Stimulated activated CD4-positive, alpha-beta T cell treated with anti-CD3 and anti-CD28 coated beads, Interleukin-4, amount 100 ng/mL, for 4 hours (primary cell): ENCODE measurements at places on chromosomes 16 and 17.
A peak's percentile ranks its signal among the peaks of the same experiment; 100 is the strongest.

GRCh38 chr17:5804251-5804650 is 219.9 kb upstream of the NLRP1 start:
- no peak for DNase-seq

GRCh38 chr16:66266436-66267291 is 99.8 kb upstream of the CDH5 start:
- DNase-seq = no peak

GRCh38 chr16:83847371-83848225 is 39.8 kb downstream of the HSBP1 start:
- DNase-seq = no peak

DNA sequence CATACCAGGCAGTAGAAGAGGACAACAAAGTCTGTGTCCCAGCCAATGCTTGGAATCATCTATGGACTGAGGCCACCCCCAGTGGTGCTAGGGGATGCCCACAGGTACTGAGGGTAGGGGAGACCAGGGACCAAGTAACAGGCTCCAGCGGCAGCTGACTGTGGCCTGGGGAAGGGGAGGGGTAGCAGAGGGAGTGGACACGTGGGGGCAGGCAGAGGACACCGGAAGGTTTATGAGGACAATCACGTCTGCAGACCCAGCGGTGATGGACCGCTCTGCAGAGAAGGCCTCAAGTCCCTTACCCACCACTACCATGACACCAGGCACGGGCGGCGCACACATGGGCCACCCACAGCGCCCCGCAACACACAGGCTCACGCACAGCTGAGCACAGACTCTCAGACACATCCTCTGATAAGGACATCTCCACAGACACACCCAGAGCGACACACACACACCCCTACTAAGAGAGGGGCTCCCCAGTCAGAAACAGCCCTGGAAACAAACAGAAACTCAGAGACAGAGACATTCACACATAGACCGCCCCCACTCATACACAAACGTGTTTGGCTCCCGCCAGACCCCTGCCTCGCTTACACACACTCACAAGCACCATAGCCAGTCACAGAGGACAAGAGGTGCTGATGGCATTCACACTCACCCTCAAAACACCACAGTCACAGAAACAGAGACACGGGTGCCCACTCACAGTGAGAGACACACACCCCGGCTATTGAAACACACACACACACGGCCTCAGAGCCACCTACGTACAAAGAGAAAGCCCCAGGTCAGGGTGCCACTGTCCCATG is 35.8 kb downstream of the SRCIN1 start:
- DNase-seq = no peak

DNA sequence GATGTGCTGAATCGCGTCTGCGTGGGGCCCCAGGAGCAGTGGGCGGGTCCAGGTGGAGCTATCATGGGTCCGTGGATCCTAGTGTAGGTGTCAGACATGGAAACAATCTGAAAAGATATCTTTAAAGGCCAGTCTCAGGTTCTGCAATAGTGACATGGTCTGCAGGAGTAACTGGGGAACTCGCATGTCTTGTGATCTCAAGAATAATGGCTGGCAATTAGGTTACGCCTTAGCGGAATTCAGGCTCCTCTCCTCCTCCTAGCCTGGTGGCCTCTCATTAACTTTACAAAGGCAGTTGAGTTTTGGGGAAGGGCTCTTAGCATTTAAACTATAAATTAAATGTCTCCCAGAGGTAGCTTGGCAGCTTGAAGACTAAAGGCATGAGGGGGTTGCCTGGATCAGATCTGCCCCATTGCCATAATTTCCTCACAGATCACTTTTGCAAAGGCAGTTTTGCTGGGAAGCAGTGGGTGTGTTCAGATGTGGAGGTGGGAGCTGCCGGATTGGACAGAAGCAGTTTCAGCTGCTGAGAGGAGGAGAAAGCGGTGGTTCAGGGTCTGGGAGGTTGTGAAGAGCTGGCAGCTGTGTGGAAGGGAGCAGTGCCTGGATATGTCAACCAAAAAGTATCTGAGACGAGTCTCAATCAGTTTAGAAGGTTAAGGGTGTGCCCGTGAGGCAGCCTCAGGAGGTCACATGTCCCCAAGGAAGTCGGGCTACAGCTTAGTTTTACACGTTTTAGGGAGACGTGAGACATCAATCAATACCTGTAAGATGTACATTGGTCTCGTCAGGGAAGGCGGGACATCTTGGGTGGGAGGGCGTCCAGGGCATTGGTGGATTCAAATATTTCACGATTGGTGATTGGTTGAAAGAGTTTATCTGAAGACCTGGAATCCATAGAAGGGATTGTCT is 2.7 kb downstream of the TBCD start:
- DNase-seq = no peak

DNA sequence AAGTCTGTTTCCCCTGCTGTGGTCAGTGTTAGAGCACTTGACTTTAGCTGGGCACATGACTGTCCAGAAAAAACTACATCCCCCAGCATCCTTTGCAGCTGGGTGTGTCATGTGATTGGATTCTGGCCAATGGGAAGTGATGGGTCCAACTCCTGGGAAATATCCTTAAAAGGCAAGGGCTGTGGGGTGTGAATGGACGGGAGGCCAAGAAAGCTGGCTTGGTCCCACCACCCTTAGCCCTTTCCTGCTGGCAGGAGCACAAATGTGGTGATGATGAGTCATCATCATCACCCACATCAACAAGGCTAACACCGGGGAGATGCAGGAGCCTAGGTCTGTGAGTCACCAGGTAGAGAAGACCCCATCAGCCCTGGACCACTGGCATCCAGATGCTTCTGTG is 341.7 kb downstream of the C16orf95 start:
- DNase-seq = no peak

DNA sequence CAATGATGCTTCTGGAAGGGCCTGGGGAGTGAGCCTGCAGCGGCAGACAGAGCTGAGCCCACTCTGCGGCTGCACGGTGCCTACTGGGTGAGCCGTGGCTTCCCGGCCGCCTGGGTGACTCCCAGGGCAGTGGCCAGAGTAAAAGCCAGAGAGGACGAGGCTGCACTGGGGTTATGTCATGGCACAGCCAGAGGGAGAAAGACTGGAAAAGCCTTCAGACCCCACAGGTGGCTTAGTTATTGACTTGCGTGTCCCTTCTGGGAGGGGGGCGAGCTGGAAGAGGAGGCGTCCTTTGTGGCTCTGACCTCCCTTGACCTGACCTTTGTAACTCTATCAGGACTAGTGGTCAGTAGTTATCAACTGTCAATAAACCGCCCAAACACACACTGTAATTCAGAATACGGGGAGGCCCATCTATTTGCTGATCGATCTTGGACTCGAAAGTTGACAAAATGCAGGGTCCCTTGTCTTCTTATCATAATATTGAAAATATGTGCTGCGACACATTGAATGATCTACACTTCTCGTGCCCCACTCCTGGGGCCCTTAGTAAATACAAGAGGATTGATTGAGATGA is 385.9 kb upstream of the ZFHX3 start:
- no peak for DNase-seq

- no peak for DNase-seq
Measured at GRCh38 chr16:18809165-18809564, 7.8 kb upstream of the ARL6IP1 start.

- no peak for DNase-seq
Measured at GRCh38 chr16:75911896-75912295, 185.6 kb upstream of the CPHXL start.

DNA sequence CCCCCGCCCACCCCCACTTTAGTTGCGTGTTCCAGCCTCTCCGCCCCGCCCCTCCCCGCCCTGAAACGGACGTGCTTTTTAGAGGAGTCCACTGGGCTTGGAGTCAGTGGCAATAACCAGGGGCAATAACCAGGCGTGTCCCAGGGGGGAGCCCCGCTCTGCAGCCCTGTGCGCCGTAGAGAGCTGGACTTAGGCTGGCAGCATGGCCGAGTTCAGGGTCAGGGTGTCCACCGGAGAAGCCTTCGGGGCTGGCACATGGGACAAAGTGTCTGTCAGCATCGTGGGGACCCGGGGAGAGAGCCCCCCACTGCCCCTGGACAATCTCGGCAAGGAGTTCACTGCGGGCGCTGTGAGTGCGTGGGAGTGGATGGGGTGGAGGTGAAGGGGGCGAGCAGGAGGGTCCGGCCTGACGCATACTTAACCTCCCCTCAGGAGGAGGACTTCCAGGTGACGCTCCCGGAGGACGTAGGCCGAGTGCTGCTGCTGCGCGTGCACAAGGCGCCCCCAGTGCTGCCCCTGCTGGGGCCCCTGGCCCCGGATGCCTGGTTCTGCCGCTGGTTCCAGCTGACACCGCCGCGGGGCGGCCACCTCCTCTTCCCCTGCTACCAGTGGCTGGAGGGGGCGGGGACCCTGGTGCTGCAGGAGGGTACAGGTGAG is at the start of gene ALOX15B:
Gene ALOX15B (plus strand): TSS at position 106 of the 657 bp plus-strand sequence. CDS start 97 bp downstream, at position 203.
- DNase-seq = no peak

- no peak for DNase-seq
Measured at GRCh38 chr16:1426734-1427471, 4.0 kb upstream of the PERCC1 start.

- DNase-seq = no peak
Measured at GRCh38 chr17:75722076-75722475, 817 bp downstream of the ITGB4 start.

GRCh38 chr17:36876966-36877365 is 60.3 kb upstream of the LHX1 start:
- no peak for DNase-seq

DNA sequence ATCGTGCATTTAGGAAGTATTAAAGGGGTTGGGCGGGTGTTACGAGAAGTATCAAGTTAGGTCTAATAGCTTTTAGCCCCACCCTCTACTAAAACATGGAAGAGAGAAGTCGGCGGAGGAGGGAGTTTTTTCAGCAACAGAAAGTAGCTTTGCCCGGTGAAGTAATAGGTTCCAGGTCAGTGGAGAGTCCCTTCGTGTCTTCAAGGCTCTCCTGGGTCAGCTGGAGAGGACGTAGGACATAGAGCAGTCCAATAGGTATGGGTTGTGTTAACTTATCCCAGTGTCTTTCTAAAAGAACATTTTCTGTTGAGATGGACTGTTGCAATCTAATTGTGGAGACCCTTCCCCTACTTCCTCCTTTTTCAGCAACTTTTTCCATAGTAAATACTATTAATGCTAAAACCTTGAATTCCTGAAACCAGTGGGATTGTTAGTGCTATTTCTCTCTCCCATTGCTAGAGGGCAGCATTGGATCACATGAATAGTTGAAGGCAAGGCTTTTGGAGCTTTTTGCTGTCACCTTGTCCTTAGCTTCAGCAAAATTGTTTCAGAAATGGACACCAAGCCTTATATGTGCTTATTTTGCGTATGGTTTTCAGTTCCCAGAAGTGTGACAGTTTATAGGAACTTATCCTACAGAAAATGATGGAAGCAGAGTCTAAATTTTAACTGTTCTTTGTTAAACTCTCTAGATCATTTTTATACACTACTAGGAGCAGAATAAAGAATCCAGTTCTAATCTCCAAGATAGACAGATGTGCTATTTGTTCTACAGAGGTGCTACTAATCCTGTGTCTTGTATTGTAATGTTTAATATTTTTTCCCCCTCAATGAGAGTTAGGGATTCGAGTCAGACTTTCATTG is 38.4 kb downstream of the UTP18 start:
- DNase-seq = no peak

DNA sequence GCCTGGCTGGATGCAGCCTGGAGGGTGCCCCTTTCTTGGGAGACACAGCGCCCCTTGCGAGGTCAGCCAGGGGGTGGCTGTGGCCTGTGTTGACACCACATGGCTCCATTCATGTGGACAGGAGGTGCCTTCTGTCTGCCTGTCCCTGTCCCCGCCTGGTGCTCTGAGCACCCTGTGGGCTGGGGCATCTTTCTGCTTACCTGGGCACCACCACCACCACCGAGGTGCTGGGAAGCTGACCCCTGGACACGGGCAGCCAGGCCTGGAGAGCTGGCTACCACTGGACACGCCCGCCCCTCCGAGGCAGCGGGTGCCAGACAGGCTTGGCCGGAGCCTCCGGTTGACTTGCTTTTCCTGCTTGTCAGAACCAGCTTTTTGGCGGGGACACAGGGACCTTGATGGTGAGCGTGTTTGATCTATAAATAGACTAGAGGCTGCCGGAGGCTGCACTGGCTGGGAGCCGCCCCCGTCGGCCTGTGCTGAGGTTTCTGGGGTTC is 121.3 kb upstream of the GSE1 start:
- DNase-seq = no peak

GRCh38 chr16:67000384-67001351 is 12.3 kb downstream of the CES4A start:
- DNase-seq = peak; percentile 54

- no peak for DNase-seq
Measured at GRCh38 chr17:10172778-10173177, 25.6 kb downstream of the GAS7 start.

- no peak for DNase-seq
Measured at GRCh38 chr17:50620858-50621257, 13.8 kb upstream of the ABCC3 start.

GRCh38 chr17:66507103-66507923 is 204.9 kb downstream of the PRKCA start:
- no peak for DNase-seq

DNA sequence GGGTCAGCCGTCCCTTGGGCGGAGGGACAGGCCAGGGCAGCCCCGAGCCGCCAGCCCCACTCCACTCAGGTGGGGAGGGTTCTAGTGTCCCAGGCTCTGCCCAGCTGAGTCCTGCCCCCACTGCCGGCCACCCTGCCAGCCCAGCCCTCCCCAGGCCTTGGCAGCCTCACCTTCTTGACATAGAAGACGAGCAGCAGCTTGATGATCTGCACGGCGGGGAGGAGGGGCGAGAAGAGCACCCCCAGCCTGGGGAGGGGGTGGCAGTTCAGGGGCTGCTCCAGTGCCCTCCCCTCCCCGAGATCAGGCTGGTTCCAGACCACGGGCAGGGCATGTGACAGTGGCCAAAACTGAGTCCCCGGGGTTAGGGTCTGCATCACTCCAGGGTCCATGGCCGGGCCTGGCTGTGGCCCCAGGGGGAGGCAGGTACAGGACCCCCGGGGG is 9.7 kb downstream of the TMC6 start:
- no peak for DNase-seq

- no peak for DNase-seq
Measured at GRCh38 chr17:7831233-7831632, 2.8 kb upstream of the KDM6B start.

DNA sequence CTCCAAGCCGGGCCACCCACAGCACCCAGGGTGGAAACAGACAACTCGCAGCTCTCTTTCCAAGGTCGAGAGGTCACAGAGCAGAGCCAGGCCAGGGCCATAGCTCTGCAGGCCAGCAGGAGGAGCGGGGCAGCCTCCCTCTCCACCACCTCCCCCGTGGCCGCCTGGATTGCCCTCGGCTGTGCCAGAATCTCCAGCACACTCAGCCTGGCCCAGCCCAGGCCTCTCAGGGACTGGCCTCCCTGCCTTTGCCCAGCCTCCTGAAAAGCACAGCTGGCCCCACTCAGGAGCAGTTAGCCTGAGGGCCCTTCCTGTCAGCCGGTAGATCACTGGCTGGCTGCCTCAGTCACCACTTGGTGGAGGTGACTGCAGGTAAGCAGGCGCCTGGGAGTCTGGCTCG is 85.8 kb upstream of the SEC14L1 start:
- no peak for DNase-seq

DNA sequence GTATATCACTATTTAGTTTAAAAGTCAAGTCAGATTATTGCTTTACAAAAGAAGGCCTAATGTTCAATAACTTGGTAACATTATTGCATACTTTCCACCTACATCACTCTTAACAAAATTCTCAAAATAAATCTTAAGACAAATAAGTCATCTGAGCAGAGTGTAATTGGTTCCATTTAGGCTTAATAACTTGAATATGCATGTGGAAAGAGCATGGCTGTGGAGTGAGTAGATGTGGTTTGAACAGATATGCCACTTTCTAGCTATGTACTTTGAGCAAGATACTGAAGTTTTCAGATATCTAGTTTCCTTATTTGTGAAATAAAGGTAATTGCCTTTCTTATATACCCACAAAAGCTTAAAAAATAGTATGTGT is 6.7 kb upstream of the EVI2A start:
- DNase-seq = no peak
